ENCODE measurements at places on chromosomes 13 and 19.

GRCh38 chr19:32032561-32032960 is 312.8 kb upstream of the ZNF507 start:
- no peak for DNase-seq

- peak; percentile 87 for DNase-seq
Measured at GRCh38 chr19:8396563-8397203, 6.5 kb downstream of the RAB11B start.

DNA sequence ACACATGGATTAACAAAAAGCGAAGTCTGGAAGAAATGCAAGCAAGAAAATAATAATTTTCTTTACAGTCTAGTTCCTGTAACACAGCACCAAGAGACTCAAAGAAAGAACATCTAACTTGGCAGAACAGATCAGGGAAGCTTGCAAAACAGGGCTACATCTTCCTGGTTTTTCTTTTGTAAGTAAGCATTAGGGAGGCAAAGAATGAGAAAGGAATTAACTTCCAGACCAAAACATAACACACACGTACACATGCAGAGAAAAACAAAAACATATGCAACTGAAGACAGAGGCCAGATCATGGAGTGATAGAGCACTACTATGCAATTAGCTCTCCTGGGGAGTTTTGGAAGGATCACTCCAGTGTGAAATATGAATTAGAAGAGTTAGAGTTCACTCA is 120.5 kb downstream of the DIAPH3 start:
- DNase-seq, result no peak

- DNase-seq, result no peak
Measured at GRCh38 chr19:44447916-44448674, at the start of gene ZNF229. Gene ZNF229, minus strand, starts transcription at chr19:44448472. Its CDS starts 5,625 bp downstream, at chr19:44442847.

- DNase-seq, result no peak
Measured at GRCh38 chr13:106417467-106418110, 117.9 kb downstream of the EFNB2 start.

DNA sequence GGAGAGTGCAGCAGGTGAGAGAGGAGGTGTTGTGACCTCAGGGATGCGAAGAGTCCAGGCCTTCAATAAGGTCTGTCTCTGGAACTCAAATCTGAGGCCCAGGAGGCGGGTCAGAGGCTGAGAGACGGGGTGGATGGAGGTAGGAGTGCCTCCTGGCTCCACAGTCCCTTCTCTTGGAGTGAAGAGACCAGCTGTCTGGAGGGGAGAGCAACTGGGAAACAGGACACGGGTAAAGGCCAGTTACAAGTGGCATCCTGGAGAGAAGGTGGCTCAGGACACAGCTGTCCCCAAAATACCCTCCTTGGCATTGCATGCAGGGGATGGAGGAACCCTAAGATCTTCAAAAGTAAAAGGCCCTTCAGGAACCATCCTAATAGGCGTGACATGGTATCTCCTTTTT is 19.2 kb downstream of the PDE4A start:
- DNase-seq, result no peak

GRCh38 chr19:30053558-30053957 is 111.5 kb downstream of the URI1 start:
- DNase-seq, result no peak

DNA sequence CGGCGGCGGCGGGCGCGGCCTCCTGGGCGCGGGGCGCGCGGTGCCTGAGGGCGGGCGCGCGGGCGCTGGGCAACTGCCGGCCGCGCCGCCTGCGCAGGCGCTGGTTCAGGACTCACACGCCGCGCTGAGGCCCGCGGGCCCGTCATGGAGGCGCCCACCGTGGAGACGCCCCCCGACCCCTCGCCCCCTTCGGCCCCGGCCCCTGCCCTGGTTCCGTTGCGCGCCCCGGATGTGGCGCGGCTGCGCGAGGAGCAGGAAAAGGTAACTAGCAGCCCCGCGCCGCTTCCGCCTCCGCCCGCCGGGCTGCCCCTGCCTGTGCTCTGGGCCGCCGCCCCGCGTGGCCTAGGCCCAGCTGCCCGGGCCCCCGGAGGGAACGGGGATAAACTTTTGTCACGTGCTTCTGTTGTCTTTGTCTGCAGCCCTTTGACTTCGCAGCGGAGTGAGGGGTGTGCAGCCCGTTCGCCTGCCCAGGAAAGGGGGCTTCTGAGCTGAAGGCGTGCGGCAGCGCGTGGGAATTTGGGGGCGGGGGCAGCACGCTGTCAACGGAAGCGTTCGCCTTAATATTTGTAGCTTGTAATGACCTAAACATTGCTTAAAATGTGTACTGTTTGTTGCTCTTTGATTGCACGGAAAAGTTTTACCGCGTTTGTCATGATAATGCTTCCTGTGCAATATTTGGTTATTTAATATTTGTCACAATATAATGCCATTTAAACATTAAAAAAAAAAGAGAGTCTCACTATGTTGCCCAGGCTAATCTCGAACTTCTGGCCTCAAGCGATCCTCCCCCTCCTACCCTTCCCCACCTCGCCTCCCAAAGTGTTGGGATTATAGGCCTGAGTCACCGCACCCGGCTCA is 594 bp downstream of the URI1 start:
- DNase-seq, result peak; percentile 47

GRCh38 chr13:51249255-51249654 is 27.1 kb downstream of the FAM124A start:
- no peak for DNase-seq

DNA sequence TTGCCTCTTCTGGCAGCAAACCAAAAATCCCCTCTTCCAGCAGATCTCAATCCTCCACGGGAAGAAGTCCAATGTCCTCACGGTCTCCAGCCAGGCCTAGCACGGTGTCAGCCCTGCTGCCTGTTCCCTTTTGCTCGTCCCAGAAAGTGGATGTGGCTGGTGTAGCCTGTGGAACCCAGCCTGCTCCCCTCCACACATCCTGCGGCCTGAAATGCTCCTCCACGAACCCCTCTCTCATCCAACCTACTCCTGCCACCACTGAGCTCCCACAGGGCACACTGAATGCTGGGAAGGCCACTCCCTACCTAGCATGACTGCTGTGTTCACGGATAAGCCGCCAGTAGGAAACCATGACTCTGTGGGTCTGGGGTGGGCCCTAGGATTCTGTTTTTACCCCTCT is 3.0 kb downstream of the MBOAT7 start:
- DNase-seq, result no peak

- no peak for DNase-seq
Measured at GRCh38 chr19:840519-841206, at the start of gene PRTN3. Gene PRTN3, plus strand, starts transcription at chr19:840999. Its CDS starts 10 bp downstream, at chr19:841009.

DNA sequence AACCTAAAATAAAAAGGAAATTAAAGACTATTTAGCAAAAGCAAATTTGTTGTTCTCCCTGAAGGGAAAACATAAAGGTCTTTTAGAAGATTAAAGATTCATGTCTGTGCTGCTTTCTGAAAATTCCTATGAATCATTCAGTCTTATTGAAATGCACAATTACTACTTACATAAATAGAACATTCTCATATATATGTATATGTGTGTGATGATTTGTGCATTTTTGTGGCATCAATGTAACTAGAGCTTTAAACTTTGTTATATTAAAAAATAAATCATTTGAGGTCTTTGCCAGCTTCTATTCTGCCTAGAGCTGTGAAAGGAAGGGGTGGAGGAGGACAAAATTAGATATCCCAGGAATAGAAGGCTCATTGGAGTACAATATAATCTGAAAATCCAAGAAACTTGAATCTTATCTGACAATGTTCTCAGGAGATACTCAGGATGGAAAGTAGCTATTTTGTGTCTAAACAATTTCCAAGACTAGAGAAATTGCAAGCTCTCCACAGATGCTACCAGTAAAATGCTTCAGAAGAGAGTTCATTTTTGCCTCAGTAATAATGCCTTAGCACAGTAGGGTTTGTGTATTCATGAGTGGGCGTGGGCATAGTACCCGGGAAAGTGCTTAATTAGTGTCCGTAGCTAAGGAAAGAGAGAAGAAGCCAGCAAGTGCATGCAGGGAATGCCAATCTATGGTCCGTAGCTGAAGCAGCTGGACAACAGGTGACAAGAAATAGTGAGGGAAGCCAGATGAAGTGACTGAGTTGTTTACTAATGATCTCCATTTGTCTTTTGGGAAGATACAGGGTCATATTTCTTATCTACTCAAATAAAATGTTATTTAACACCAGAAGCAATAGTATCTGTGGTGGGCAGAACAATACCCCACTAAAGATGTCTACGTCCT is 395.5 kb upstream of the NBEA start:
- no peak for DNase-seq
